Smooth muscle cell of trachea (primary cell): ENCODE measurements at places on chromosomes 5 and 9. TPM values are rescaled to one million over a fixed set of nuclear protein-coding genes. Genes with fewer than 3 reads are reported as not detected.

Gene SLC22A5
- 3.6 and 6.1 TPM in 2 replicates for total RNA-seq

Gene ANKDD1B
- total RNA-seq: 0.29 and 1.3 TPM in 2 replicates

Gene TLE1
- total RNA-seq: 29.7 and 47.1 TPM in 2 replicates

Gene COQ4
- total RNA-seq: 17.0 and 23.1 TPM in 2 replicates

Gene SMIM33
- not detected in 2 replicates for total RNA-seq

Gene PCDHB2
- total RNA-seq: 0.58 and 3.0 TPM in 2 replicates

Gene HK3
- not detected in 2 replicates for total RNA-seq

Gene PCDHA12
- under 0.01 TPM in 1 of 2 replicates, not detected in the other for total RNA-seq

Gene C7
- total RNA-seq: 0.15 and 0.83 TPM in 2 replicates

Gene CEL
- under 0.01 and 0.66 TPM in 2 replicates for total RNA-seq

Gene PCDHB9
- under 0.01 and 0.17 TPM in 2 replicates for total RNA-seq

Gene ZNF366
- under 0.01 TPM in 1 of 2 replicates, not detected in the other for total RNA-seq

Gene GPR151
- total RNA-seq: not detected in 2 replicates

Gene C5orf52
- not detected in 2 replicates for total RNA-seq

Gene GKAP1
- 0.66 and 1.0 TPM in 2 replicates for total RNA-seq

Gene SOWAHA
- total RNA-seq: 0.15 and 0.17 TPM in 2 replicates

Gene CDC25C
- 0.66 and 13.7 TPM in 2 replicates for total RNA-seq

Gene MYO10
- 46.7 and 81.5 TPM in 2 replicates for total RNA-seq

Gene NSUN2
- total RNA-seq: 40.9 and 49.5 TPM in 2 replicates

Gene GRIN3A
- not detected in 2 replicates for total RNA-seq

Gene GMCL2
- under 0.01 TPM in 1 of 2 replicates, not detected in the other for total RNA-seq

Gene PCDHGC3
- total RNA-seq: 94.1 and 137 TPM in 2 replicates

Gene NOL6
- total RNA-seq: 20.7 and 28.3 TPM in 2 replicates

Gene IL17B
- total RNA-seq: not detected in 2 replicates

Gene STPG3
- total RNA-seq: 0.66 TPM in 1 of 2 replicates, not detected in the other

Gene BHMT
- 0.15 TPM in 1 of 2 replicates, not detected in the other for total RNA-seq

Gene MAMDC2
- 3.2 and 3.8 TPM in 2 replicates for total RNA-seq

Gene IL33
- total RNA-seq: 19.6 and 44.5 TPM in 2 replicates

Gene FOXD4
- 0.17 TPM in 1 of 2 replicates, not detected in the other for total RNA-seq

Gene CMBL
- 12.8 and 24.0 TPM in 2 replicates for total RNA-seq

Gene IFNA4
- total RNA-seq: not detected in 2 replicates

Gene TLX3
- total RNA-seq: not detected in 2 replicates

Gene SLC46A2
- not detected in 2 replicates for total RNA-seq

Gene JAKMIP2
- 0.50 and 2.6 TPM in 2 replicates for total RNA-seq

Gene SLCO6A1
- not detected in 2 replicates for total RNA-seq

Gene IL7R
- total RNA-seq: 1.3 and 2.2 TPM in 2 replicates

Gene SLC6A19
- not detected in 2 replicates for total RNA-seq

Gene RICTOR
- 27.8 and 41.0 TPM in 2 replicates for total RNA-seq

Gene ABHD17B
- total RNA-seq: 19.2 and 23.9 TPM in 2 replicates

Gene SGCD
- 12.2 and 22.0 TPM in 2 replicates for total RNA-seq

Gene CYLC2
- not detected in 2 replicates for total RNA-seq

Gene SLC6A18
- total RNA-seq: not detected in 2 replicates

Gene FBP2
- total RNA-seq: not detected in 2 replicates

Gene SLC36A2
- total RNA-seq: not detected in 2 replicates

Gene TEX10
- total RNA-seq: 35.1 and 39.6 TPM in 2 replicates

Gene PCDHGA6
- total RNA-seq: 4.8 and 6.3 TPM in 2 replicates

Gene SPATA31C1
- not detected in 2 replicates for total RNA-seq

Gene WDR38
- total RNA-seq: not detected in 2 replicates

Gene JADE2
- 40.7 and 46.5 TPM in 2 replicates for total RNA-seq

Gene RLN2
- not detected in 2 replicates for total RNA-seq

Gene DRD1
- under 0.01 TPM in 1 of 2 replicates, not detected in the other for total RNA-seq

Gene CENPK
- total RNA-seq: 2.8 and 20.9 TPM in 2 replicates

Gene GARIN3
- not detected in 2 replicates for total RNA-seq

Gene TENT4A
- total RNA-seq: 11.7 and 17.2 TPM in 2 replicates

Gene DDX4
- total RNA-seq: under 0.01 TPM in 1 of 2 replicates, not detected in the other

Gene PCDHB15
- under 0.01 and 0.66 TPM in 2 replicates for total RNA-seq

Gene GCNT4
- total RNA-seq: 1.6 and 2.3 TPM in 2 replicates
